ENCODE measurements at places on chromosomes 12 and 14. TPM values are rescaled to one million over a fixed set of nuclear protein-coding genes. Genes with fewer than 3 reads are reported as not detected.

KRT5 gene
- not detected for total RNA-seq

PLEKHH1 gene
- total RNA-seq, result 0.29 TPM

FAM90A1 gene
- not detected for total RNA-seq

KRT78 gene
- total RNA-seq, result not detected

ACYP1 gene
- 62.0 TPM for total RNA-seq

TMEM229B gene
- 25.1 TPM for total RNA-seq

MYO1H gene
- total RNA-seq, result not detected

SAMD15 gene
- 0.10 TPM for total RNA-seq
